ENCODE measurements at places on chromosomes 1 and 21.

- no peak for DNase-seq
These were observed 83.3 kb upstream of the PGBD5 start for GRCh38 chr1:230509281-230509977.

DNA sequence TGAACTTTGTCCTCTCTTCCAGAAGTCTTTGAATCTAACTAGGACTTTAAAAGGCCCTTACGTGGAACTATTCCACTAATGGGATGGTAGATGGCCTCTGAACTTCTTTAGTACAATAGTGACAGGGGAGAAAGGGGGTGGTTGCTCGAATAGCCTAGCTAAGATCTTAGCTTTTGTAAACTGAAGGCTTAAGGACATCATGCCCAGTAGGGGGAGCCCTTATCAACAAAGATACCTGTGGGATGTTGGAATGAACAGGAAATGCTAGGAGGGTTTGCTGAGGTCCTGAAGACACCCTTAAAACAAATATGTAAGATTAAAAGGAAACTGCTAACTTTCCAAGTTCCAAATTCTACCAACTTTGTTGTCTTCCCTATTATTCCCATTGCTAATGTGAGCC, 33.2 kb downstream of the NHLH2 start:
- no peak for DNase-seq

- DNase-seq: no peak
These were observed 9.2 kb downstream of the RORC start for GRCh38 chr1:151822404-151822803.

GRCh38 chr1:205168291-205168690, 43.2 kb downstream of the DSTYK start:
- DNase-seq: no peak

GRCh38 chr1:31605908-31606427, 11.5 kb upstream of the HCRTR1 start:
- DNase-seq: no peak

DNA sequence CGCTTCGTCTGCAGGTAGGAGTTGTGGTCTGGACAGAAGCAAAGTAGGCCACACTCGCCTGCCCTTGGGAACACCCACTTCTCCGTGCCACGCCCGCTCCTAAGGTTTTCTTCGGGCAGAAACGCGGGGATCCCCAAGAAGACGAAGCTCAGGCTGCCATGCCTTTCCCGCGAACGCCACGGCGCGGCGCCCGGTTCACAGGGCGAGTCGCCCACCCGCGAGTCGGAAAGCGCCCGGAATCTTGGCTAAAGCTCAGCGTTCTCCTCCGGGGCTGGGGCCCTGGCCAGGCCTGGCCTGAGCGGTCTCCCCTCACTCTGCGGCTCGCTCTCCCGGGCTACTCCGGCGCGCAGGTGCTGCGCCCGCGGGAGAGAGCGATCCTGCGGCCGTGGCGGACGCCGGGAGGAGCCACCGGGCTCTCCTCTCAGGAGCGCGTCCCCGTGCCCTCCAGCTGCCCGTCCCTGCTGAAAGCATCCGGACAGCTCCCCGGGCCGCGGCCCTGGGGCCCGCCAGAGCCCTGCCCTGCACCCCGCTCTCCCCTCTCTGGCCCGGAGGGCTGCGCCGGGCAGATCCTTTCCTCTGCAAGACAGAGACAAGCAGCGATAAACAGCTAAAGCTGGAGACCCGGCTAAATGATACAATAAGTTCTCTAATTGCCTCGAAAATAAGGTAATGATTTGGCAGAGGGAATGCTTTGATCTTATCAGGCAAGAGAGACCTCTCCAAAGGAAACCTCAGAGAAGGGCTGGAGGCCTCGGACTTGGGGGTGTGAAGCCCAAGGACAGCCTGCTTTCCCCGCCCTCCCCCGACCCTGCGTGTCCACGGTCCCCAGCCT, 6.7 kb upstream of the WNT2B start:
- peak; percentile 35 for DNase-seq

DNA sequence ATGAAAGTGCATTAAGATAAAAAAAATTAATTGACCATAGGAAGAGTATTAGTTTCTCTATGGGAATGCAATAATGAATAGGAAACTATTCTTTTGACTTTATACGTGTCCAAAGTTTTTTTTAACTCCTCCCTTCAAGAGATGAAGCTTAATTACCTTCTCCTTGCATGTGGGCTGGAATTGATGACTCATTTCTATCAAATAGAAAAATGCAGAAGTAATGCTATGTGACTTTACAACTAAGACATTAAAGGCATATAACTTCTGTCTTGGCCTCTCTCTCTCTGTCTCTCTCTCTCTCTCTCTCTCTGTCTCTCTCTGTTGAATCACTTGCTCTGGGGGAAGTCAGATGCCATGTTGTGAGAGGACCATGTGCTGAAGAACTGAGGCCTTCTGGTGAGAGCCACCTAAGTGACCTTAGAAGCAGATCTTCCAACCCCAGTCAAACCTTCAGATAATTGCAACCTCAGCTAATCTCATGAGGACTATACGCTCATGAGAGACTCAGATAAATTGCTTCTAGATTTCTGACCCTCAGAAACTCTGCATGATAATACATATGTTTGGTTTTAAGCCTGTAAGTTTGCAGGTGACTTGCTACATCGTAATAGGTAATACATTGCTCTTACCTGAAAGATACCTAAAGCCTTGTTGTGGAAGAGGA, 414.2 kb downstream of the KCNT2 start:
- no peak for DNase-seq

DNA sequence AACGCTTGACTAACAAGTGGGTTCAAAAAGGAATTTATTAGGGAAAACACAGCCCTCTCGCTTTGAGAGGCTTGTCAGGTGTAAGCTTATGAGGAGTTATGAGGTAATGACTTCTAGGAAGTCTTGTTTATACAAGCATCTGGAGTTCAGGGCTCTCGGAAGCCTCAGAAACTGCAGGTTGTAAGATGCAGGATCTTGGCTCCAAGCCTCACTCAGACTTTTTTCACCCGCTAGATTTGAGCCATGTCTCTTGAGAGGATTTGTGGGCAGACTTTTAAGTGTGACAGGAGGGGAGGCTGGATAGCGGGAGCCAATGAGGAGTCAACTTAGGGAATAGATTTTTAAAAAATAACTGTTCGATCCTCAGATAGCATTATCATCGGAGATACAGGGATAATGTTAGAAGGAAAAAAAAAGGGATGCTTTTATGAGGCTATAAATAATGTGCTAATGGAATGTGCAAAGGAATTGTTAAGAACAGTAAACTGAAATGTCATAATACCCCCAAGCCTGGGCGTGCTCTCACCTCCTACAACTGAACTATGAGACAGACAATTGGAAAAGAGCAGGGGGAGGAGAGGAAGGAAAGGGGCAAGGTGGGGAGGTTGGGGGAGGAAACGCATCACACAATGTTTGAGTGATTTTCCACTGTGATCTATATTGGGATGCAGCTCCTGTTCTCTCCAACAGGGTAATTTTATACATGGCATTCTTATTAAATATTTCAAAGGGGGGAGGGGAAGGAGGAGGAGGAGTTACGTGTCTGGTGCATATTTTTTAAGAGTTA, 107.4 kb upstream of the ESRRG start:
- no peak for DNase-seq

DNA sequence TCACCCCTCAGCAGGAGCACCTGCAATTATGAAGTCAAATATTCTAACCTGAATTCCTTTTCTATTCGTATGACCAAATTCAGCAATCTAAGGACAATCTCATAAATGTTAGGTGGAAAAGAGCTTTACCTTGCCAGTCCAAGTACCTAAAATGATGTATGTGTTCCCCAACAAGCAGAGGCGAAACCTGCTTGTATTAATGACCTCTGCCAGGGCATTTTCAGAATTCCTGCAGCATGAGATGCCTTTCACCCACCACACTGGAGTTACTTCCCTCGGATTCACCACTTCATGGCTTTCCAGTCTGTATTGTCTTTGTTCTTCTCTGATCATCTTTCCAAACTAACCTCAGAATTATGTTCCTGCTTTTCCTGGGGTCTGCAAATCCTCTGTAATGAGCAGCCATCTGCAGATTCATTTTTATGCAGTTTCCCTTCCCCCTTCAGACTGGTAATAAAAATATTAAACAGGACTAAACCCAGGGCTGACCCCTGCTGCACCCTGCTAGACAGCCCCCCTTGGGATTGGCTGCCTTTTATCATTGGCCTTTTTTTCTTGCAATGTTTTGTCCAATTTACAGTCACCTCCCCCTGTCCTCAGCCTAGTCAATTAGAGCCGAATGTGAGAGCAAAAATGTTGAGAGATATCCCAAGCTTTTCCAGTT, 26.6 kb upstream of the CASQ2 start:
- DNase-seq: no peak

All from naive thymus-derived CD8-positive, alpha-beta T cell (primary cell).